ENCODE measurements at places on chromosomes 3 and 15. TPM values are rescaled to one million over a fixed set of nuclear protein-coding genes. Genes with fewer than 3 reads are reported as not detected.

DNA sequence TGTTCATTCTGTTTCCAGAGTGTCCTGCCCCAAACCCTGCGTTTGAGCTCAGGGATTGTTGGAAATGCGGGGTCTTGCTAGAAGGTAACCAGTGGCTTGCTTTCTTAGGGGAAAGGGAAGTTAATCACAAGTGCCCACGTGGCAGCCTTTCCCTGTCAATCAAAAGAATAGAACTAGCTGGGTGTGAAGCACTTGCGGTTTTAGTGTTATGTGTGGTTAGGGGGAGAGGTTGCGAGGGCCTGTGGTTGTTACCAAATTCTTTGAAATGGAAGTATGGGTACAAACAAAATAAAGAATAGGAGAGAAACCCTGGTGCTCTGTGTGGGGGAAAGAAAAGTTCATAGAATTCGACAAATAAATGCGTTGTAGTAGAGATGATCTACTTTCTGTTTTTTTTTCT, 67.6 kb downstream of the FNDC3B start:
- DNase-seq = no peak
- no peaks in the 10 kb centered on the region for H3K36me3 ChIP-seq
- H3K27ac ChIP-seq = peak overlapping the region; percentile 2
- H3K27me3 ChIP-seq = no peaks in the 10 kb centered on the region
- H3K4me3 ChIP-seq = no peak overlapping the region
- H3K4me1 ChIP-seq = peaks cover 13% of the 10 kb centered on the region

The ZNF662 gene
- 25.4 TPM for total RNA-seq

The FHIT gene
- 1.3 TPM for total RNA-seq

The GCHFR gene
- total RNA-seq = 113 TPM

GRCh38 chr15:57216288-57216687, 160.0 kb upstream of the CGNL1 start:
- H3K4me3 ChIP-seq = no peak overlapping the region
- no peaks in the 10 kb centered on the region for H3K36me3 ChIP-seq
- no peak for DNase-seq
- H3K27me3 ChIP-seq = no peaks in the 10 kb centered on the region
- H3K27ac ChIP-seq = no peak overlapping the region

GRCh38 chr3:47950453-47951169, 65.6 kb downstream of the MAP4 start:
- no peaks in the 10 kb centered on the region for H3K4me1 ChIP-seq
- no peak for DNase-seq
- H3K4me3 ChIP-seq = no peak overlapping the region
- H3K36me3 ChIP-seq = no peaks in the 10 kb centered on the region

The SMARCC1 gene
- 23.8 TPM for total RNA-seq

DNA sequence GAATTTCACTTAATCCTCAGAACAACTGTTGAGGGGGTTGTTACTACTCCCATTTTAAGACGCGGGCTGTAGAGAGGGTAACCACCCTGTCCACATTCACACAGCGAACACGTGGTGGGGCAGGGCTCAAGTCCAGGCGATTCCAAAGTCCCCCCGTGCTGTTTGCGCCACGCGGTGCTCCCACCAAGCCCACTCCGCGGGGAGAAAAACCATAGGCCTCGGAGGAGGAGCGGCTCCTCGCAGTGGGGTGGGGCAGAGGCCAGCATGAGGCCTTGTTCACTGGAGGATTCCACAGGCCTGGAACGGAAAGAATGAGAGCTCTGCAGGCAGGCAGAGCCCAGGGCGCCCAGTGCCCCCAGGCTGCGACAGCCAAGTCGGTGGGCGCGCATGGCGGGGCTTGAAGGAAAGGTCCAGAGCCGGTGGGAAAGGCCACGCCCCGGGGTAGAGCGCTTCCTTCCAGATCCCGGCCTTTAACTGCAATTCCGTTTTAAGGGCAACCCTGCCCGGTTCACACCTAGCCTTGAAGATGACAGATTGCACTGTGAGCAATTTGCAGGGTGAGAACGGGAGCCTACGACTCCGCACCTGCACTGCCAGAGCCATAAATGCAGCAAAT, 161.8 kb upstream of the TBL1XR1 start:
- no peaks in the 10 kb centered on the region for H3K4me1 ChIP-seq
- peak overlapping the region; percentile 19 for H3K4me3 ChIP-seq
- H3K27ac ChIP-seq = peak overlapping the region; percentile 83
- peak; percentile 32 for DNase-seq
- H3K27me3 ChIP-seq = no peaks in the 10 kb centered on the region

DNA sequence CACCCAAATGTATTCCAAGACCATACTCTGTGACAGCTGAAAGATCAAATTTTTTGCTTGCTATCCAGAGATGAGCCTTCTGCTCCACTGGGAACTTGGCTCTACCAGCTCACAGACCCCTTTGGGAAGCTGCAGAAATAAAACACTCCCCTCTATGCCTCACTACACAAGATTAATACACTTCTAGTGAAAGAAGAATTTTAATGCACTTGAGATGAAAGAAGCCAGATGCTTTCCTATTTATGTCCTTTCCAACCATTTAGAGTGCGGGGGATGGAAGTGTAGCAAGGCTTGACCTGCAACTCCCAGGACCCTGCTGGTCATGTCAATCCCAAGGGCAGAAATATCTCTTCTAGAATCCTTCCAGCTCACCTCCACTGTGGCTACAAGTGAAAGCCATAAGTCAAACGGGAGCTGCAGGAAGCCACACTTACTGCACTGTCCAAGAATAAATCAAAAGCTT, 34.7 kb downstream of the ANXA2 start:
- no peaks in the 10 kb centered on the region for H3K4me1 ChIP-seq
- H3K4me3 ChIP-seq = no peak overlapping the region
- peak; percentile 42 for DNase-seq
- H3K27ac ChIP-seq = peak overlapping the region; percentile 42
- H3K36me3 ChIP-seq = no peaks in the 10 kb centered on the region
- H3K27me3 ChIP-seq = no peaks in the 10 kb centered on the region

GRCh38 chr3:34279901-34280300, 481.5 kb downstream of the PDCD6IP start:
- no peak overlapping the region for H3K27ac ChIP-seq
- DNase-seq = no peak
- no peaks in the 10 kb centered on the region for H3K27me3 ChIP-seq
- H3K4me3 ChIP-seq = no peak overlapping the region
- H3K4me1 ChIP-seq = no peaks in the 10 kb centered on the region

GRCh38 chr3:43246976-43247375, 39.4 kb upstream of the SNRK start:
- H3K27ac ChIP-seq = peak overlapping the region; percentile 13
- H3K27me3 ChIP-seq = no peaks in the 10 kb centered on the region
- H3K36me3 ChIP-seq = no peaks in the 10 kb centered on the region
- H3K4me1 ChIP-seq = no peaks in the 10 kb centered on the region

The CRYGS gene
- total RNA-seq = 6.2 TPM

DNA sequence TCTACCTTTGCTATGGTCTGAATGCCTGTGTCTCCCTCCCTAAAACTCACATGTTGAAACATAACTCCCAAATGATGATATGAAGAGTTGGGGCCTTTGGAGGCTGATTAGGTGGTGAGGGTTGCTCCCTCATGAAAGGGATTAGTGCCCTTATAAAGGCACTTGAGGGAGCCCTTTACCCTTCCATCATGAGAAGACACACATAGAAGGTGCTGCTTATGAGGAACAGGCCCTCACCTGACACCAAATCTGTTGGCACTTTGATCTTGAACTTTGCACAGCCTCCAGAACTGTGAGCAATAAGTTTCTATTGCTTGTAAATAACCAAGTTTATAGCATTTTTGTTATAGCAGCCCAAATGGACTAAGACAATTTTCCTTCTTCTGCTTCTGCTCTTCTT, 76.2 kb upstream of the ADAMTS9 start:
- H3K4me1 ChIP-seq = peaks cover 8% of the 10 kb centered on the region
- H3K27ac ChIP-seq = no peak overlapping the region
- no peak overlapping the region for H3K4me3 ChIP-seq
- no peaks in the 10 kb centered on the region for H3K27me3 ChIP-seq
- H3K36me3 ChIP-seq = no peaks in the 10 kb centered on the region
- no peak for DNase-seq

- H3K27me3 ChIP-seq = no peaks in the 10 kb centered on the region
- H3K36me3 ChIP-seq = no peaks in the 10 kb centered on the region
- no peak for DNase-seq
- no peak overlapping the region for H3K4me3 ChIP-seq
- H3K27ac ChIP-seq = no peak overlapping the region
These were observed 274.9 kb upstream of the PPP2R3A start for GRCh38 chr3:135690664-135691063.

The CCR3 gene
- not detected for total RNA-seq

The CCDC54 gene
- not detected for total RNA-seq

GRCh38 chr3:157107037-157107436, 52.9 kb downstream of the CCNL1 start:
- peak overlapping the region; percentile 78 for H3K27ac ChIP-seq
- H3K36me3 ChIP-seq = no peaks in the 10 kb centered on the region
- peaks cover 25% of the 10 kb centered on the region for H3K4me1 ChIP-seq
- no peak for DNase-seq

DNA sequence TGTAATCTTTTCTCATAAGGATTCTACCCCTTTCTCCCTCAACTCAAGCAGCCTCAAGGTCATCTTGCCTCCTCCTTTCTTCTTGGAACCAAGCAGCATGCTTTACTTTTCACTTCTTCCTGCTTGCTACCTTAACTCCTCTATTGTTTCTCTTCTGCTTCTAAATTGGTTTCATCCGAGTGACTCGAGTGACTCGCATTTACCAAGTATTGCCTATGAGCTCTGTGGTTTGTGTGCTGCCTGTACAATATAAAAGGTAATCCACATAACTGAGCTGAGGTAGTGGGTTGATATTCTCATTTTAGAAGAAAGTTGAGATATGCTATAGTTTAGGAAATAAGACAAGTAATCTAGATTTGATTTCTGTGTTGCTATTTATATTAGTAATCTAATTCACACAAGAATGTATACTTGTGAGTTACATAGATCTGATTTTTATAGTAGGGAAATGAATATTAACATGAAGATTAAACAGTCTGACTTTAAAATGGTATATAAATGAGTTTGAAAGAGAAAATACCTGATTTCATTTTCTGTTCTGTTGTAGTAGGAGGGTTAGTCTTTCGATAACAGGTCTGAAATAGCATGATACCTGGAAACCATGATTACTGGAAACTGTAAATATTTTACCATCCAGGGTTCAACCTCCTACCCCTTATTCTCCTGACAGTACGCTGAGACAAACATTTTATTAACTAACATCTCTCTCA, 5.5 kb downstream of the HHLA2 start:
- H3K27ac ChIP-seq = no peak overlapping the region
- no peak for DNase-seq
- H3K4me3 ChIP-seq = no peak overlapping the region
- H3K27me3 ChIP-seq = no peaks in the 10 kb centered on the region
- H3K36me3 ChIP-seq = no peaks in the 10 kb centered on the region

GRCh38 chr3:194937882-194938321, 252.2 kb downstream of the FAM43A start:
- no peak overlapping the region for H3K4me3 ChIP-seq
- H3K4me1 ChIP-seq = no peaks in the 10 kb centered on the region
- no peaks in the 10 kb centered on the region for H3K36me3 ChIP-seq
- no peaks in the 10 kb centered on the region for H3K27me3 ChIP-seq
- H3K27ac ChIP-seq = no peak overlapping the region
- DNase-seq = no peak

The PFKFB4 gene
- total RNA-seq = 8.9 TPM

GRCh38 chr15:64232400-64232799, 69.6 kb upstream of the PPIB start:
- no peaks in the 10 kb centered on the region for H3K36me3 ChIP-seq
- H3K27ac ChIP-seq = no peak overlapping the region
- no peak for DNase-seq

DNA sequence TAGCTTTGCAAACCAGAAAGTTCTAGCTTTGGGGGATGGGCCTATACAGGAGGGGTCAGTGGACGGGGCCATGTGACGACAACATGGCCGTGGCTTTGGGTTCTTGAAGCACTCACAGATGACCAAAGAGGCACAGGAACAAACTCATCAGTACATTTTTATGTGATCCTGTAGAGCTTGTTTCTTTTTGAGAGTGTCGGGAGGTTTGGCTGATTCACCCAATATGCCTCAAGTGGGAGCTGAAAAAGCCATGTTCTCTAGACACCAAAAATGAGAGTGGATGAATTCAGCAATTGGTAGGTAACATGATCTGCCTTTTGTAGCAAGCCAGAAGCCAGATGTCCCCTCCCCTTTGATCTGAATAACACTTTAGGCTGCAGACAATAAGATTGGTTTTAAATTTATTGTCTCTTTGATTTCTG, 30.1 kb downstream of the GREM1 start:
- H3K4me3 ChIP-seq = no peak overlapping the region
- H3K36me3 ChIP-seq = no peaks in the 10 kb centered on the region
- H3K4me1 ChIP-seq = no peaks in the 10 kb centered on the region
- H3K27me3 ChIP-seq = no peaks in the 10 kb centered on the region

- H3K27ac ChIP-seq = peak overlapping the region; percentile 57
- H3K4me1 ChIP-seq = no peaks in the 10 kb centered on the region
- no peaks in the 10 kb centered on the region for H3K27me3 ChIP-seq
- no peaks in the 10 kb centered on the region for H3K36me3 ChIP-seq
- no peak overlapping the region for H3K4me3 ChIP-seq
These were observed 326.8 kb downstream of the TUSC7 start for GRCh38 chr3:117036259-117036799.

GRCh38 chr3:188979669-188980310, 192.0 kb upstream of the TPRG1 start:
- H3K27me3 ChIP-seq = no peaks in the 10 kb centered on the region
- H3K27ac ChIP-seq = peak overlapping the region; percentile 78
- no peaks in the 10 kb centered on the region for H3K36me3 ChIP-seq
- H3K4me3 ChIP-seq = no peak overlapping the region
- peaks cover 12% of the 10 kb centered on the region for H3K4me1 ChIP-seq

GRCh38 chr3:123457841-123458240, 9.0 kb upstream of the ADCY5 start:
- H3K27ac ChIP-seq = no peak overlapping the region
- no peaks in the 10 kb centered on the region for H3K4me1 ChIP-seq
- no peaks in the 10 kb centered on the region for H3K36me3 ChIP-seq
- H3K4me3 ChIP-seq = no peak overlapping the region

DNA sequence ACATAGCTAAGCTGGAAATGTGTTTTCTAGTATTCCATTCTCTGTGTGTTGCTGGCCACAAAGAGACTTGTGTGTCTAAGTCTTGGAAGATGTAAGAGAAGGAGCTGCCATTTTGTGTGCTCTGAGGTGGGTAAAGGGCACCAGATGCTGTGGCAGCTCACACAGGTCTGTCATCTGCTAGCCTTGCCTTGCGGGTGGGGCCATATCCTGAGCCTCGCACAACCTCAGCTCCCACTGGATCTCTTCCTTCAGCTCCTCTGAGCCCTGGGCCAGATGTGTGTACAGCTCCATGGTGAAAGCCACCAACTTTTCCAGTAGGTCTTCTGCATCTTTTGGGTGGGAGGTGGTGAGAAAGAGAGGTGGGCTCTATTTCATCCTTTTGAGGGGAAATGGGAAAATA, 6.7 kb upstream of the TMC3 start:
- DNase-seq = no peak
- peak overlapping the region; percentile 76 for H3K27ac ChIP-seq
- H3K27me3 ChIP-seq = no peaks in the 10 kb centered on the region
- H3K4me3 ChIP-seq = no peak overlapping the region
- no peaks in the 10 kb centered on the region for H3K36me3 ChIP-seq
- no peaks in the 10 kb centered on the region for H3K4me1 ChIP-seq
